ENCODE measurements at places on chromosomes 3 and 15.

- DNase-seq, result no peak
Measured at GRCh38 chr3:89740080-89740880, 632.9 kb downstream of the EPHA3 start.

DNA sequence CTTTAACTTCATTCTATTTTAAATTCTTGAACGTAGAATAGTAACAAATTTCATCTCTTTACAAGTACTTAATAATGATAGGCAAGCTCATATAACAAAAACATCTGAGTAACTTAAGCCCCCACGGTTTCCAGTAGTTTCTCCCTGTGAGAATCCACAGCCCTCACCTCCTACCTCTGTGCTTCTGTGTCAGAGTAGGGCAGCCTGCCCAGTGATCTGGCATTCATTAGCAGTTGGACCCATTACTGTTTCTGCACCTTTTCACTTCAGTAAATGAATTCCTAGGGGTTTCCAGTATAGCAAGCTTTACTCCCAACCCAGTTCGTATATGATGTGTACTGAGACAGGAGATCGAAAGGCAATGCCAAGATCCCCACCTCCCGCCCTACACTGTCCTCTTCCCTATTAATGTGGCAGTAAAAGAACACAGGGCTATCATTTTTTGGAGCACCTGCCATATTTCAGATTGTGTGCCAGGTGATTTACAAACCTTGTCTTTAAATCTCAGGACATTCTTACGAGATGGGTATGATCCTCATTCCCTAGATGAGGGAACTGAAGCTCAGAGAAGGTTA is 40.8 kb downstream of the EIF2AK4 start:
- DNase-seq, result no peak

GRCh38 chr3:168844472-168844871 is 748.7 kb upstream of the GOLIM4 start:
- DNase-seq, result no peak

DNA sequence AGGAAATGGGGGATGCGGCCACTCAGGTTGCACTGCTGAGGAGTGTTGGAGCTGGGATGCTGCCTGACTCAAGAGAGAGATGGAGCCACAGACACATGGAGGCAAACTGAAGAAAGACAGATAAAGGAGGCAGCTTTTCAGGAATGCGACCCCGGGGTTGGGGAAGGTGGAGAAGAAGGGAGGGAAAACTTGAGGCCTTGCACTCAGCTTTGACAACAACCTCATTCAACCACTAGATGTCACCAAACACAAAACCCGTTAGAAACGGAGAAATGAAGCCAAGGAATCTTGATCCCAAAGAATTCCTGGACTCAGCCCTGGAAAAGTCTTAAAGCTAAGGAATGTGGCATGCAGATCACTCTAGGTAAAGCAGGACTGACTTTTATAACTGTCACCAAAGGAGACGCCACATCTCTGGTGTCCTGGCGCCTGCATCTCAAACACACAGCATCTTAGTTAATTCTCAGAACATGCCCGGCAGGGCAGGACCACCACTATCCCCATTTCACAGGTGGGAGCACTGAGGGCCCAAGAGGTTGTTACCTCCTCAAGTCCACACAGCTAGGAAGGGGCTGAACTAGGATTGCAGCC is 59.6 kb upstream of the LMCD1 start:
- peak; percentile 61 for DNase-seq

DNA sequence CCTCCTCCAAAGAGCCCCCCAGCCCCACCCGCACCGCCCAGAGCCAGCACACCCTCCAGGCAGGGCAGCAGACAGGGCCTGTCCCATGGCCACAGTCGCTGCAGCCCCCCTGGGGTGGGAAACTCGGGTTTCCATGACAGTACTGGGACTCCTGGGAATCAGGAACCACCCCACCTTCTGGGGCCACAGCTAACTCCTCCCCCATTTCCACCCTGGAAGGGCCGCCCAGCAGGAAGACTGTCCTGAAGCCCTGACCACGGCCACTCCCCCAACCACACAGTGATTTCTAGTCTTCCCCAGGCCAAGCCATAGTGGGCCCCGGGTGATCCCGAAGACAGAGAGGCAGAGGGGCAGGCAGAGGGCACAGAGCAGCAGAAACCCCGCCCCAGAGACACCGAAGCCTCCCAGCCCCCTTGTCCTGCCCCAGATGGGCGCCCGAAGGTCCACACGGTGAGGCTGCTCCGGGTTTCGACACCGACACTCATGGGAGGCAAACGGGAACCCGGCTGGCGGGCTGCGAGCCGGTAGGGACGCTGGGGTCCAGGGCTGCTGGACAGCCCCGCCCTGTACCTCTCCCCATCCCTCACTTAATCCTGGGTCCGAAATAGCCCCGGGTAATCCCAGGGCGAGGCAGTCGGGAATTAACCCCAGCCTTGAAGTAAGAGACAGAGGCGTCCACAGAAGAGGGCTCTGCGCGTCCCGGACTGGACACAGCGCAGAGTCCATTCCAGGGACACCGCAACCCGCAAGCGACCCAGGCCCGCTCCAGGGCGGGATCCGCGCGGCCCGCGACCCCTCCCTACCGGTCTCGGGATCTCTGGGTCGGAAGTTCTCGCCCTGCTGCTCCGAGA is 138.4 kb downstream of the NUP210 start:
- peak; percentile 68 for DNase-seq

- DNase-seq, result peak; percentile 54
Measured at GRCh38 chr3:134211797-134212196, 38.9 kb downstream of the RYK start.

DNA sequence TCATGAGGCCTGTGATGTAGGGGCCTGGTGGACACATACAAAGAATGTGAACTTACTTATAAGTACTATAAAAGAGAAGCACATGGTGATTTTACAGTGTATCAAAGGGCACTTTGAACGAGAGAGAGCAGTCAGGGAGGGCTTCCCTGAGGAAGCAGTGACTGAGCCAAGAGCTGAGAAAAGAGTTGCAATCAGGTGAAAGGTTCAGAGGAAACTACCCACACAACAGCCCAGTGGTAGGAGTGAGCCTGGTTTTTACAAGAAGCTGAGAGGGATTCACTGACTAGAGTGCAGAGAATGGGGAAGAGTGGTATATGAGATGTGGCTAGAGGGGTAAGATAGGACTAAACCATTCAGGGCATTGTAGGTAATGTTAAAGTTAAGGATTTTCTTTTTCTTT is 57.1 kb downstream of the CALML4 start:
- no peak for DNase-seq

GRCh38 chr3:115627180-115628074 is 4.1 kb downstream of the GAP43 start:
- DNase-seq, result no peak

DNA sequence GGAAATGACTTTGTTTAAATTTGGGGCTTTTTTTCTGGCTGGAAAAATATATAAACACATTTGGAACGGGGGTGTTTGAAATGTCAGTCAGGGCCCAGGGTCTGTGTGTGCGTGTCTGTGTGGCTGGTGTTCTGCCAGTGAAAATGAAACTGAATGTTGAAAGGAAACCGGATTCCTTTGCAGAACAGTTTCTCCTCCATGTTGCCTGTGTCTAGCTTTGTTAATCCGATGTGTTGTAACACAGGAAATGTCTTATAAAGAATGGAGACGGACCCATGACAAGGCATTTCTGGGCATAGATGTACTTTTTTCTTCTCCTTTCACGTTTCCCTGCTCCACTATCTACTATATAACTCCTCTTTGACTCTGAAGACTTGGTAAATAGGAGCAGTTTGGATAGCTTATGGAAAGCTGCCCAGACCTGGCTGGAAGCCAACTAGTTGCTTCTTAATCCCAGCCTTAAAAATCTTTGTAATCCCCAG is 2.8 kb downstream of the SQOR start:
- DNase-seq, result no peak

DNA sequence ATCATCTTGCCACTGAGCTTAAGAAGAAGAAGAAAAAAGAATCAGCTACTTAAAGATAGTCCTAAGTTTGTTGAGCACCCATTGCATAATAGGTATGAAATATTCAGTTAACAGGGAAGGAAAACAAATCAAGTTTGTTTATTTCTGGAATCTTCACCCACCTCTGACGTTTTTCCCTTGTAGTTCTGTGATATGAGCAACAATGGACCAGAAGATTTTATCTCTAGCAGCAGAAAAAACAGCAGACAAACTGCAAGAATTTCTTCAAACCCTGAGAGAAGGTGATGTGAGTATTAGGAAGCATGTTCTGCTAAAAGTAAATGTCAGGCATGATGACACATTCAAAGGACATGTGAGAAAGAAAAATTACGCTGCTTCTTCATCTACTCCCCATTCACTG is 3.7 kb downstream of the FANCI start:
- no peak for DNase-seq

GRCh38 chr3:41148478-41148877 is 50.8 kb upstream of the CTNNB1 start:
- DNase-seq, result no peak

GRCh38 chr3:69741032-69741767 is 1.9 kb downstream of the MITF start:
- DNase-seq, result no peak

- DNase-seq, result no peak
Measured at GRCh38 chr15:60751985-60752952, 273.3 kb upstream of the ICE2 start.

GRCh38 chr3:133079621-133080020 is 41.4 kb downstream of the TMEM108 start:
- no peak for DNase-seq

DNA sequence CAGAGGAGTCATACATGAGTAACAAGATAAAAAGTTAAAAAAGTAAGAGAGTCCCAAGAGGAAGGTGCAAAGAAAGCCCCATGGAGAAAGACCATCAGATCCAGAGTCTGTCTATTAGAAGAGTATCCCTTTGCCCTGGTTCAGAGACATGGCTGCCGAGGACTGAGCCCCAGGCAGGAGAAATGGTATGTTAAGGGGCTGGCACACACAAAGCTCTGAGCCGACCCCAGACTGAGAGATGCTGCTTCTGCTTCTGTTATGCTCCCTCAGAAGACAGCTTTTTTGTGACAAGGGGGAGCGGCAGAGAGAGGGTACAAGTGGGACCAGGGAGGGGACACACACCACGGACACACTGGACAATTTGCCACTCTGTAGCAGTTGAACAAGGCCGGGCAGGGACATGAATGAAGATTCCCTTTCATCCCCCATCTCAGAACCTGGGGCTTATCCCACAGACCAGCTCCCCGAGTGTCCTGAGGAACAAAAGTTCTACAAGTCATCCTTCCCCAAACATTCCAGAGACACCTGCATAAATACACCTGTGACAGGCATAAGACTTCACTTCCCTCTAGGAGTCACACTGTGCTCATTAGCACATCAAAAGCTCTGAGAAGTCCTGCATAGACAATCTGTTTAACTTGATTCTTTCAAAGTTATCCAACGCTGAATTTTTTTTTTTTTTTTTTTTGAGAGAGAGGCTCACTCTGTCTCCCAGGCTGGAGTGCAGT is 161.6 kb upstream of the WNT5A start:
- no peak for DNase-seq

DNA sequence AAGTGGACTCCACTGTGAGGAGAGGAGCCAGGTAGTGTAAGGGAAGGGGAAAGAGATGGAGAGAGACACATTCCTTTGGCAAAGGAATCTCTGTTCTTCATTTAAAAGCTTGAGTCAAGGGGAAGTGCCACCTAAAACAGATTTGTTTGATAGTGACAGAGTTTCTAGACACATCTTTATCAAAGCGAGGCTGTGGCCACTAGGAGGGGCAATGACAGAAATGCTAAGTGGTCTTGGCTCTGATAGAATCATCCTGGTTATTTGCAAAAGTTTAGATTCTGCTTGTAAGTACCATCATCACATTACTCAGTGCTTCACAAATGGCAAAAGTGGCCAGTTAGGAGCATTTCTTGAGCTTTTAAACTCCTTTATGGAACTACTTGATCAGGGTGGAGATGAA is 261.4 kb downstream of the CNTN3 start:
- no peak for DNase-seq

DNA sequence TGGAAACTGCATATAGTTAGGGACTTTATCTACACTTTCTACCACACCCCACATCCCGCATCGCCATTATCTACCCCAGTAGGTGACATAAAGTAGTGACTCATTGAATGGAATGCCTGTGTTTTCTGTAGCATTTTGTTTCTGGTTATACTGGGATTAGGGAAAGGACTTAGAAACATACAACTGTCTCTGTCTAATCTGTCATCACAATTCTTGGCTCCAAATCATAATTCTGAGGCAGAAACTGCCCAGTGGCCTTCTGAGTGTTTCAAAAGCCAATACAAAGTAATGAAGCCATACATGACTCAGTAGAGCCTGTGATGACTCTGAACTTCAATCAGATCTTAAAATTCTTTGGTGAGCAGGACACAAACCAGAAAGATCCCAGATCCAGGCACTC is 115.7 kb upstream of the CHRM5 start:
- DNase-seq, result no peak

GRCh38 chr3:77799278-77799677 is 759.4 kb downstream of the ROBO2 start:
- no peak for DNase-seq

DNA sequence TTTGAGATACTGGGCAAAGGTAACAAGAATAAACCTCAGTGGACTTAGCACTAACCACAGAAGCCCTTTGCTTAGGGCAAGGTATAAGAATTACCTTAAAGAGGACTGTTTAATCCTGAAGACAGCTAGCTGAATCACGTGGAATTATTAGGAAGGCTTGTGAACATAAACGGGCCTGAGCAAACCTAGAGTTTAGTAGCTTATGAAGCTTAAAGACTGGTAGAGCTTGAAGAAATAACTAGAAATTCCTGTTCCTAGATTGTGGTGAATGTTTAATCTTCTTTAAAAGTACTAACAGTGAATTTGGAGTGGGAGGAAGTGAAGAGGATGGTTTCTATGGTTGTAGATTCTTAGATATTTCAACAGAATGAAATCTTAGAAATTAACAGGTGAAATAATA is 428.9 kb upstream of the THRB start:
- no peak for DNase-seq

DNA sequence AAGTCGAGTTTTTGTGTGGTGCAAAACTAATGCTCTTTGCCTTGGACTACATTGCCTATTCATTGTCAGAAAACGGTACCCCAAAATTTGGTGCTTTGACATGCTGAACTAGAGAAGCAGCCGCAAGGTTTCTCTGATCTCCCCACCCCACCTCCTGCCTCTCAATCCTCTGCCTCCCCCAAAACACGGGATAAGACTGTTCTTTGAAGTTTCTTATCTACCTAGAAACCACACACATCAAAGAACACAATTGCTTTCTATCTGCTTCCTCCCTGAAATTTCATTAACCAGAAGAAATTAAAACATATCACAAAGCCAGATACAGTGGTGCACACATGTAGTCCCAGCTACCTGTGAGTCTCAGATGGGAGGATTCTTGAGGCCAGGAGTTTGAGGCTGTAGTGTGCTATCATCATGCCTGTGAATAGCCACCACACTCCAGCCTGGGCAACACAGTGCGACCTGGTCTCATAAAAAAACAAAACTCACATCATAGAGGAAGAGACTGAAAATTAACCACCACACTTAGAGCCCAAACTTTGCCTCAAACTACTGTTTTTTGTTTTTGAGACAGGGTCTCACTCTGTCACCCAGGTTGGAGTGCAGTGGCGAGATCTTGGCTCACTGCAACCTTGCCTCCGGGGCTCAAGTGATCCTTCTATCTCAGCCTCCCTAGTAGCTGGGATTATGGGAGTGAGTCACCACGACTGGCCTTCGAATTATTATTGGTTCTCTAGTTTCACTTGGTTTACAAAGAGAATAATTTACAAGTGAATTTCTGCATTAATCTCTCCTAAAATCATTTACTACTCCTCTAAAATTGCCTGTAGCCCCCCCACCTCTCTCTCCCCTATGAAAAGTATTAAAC is 2.7 kb upstream of the PCNP start:
- DNase-seq, result no peak
